HT-29 (cell line): ENCODE measurements at places on chromosomes 3 and 15. TPM values are rescaled to one million over a fixed set of nuclear protein-coding genes. Genes with fewer than 3 reads are reported as not detected.

DNA sequence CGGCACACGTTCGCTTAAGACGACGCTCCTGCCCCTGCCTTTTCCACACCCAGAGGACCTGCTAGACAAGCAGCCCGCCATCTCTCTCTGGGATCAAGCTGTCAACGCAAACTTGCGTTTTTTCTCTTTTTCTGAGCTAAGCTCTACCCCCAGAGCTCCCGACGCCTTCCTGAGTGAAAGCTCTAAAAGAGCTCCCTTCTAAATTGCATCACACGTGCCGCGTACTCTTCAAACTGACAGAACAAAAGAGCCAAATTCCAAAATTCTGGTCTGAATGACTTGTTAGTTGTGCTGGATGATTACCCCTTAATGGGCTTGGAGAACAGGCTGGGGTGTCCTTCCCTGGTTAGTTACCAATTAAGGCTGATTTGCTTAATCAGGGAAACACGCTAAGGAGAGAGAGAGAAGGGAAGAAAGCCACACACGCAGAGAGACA, 81.2 kb downstream of the MDFIC2 start:
- no peak for DNase-seq

SCG3 gene
- not detected in 2 replicates for total RNA-seq

DNA sequence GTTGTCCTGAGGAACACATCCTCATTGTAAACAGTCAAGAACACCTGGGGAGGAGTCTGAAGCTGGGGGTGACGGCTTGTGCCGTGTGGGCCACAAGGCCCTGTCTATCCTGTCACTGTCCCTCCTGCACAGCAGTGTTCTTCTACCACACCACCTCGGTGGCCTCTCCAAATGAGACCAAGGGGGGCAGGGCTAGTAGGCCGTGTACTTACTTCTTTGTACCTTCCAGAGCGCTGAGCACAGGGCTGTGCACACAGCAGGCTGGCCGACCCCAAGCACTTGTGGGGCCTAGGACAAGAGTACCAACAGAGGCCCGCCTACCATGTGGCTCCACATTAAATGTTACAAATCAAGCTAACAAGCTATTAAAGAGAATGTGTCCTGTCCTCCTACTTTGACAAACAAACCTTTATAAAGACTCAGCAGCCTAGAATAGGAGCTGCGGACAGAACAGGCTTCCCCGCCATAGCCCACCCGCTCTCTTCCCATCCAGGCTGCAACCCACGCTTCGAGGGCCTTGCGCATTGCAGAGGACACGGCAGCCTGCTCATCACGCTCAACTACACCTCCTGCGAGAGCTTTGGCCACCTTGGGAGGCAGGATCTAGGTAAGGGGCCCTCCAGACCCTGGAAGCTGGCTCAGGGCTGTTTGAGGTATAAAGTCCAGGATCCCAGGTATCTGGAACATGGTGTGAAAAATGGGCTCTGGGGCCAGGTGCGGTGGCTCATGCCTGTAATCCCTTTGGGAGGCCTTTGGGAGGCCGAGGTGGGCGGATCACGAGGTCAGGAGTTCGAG, 30.5 kb downstream of the MELTF start:
- no peak for DNase-seq

UPK1B gene
- total RNA-seq: not detected in 2 replicates
